ENCODE measurements at places on chromosomes 1 and 21.

- no peak for DNase-seq
Measured at GRCh38 chr21:21162786-21163185, 164.6 kb downstream of the NCAM2 start.

DNA sequence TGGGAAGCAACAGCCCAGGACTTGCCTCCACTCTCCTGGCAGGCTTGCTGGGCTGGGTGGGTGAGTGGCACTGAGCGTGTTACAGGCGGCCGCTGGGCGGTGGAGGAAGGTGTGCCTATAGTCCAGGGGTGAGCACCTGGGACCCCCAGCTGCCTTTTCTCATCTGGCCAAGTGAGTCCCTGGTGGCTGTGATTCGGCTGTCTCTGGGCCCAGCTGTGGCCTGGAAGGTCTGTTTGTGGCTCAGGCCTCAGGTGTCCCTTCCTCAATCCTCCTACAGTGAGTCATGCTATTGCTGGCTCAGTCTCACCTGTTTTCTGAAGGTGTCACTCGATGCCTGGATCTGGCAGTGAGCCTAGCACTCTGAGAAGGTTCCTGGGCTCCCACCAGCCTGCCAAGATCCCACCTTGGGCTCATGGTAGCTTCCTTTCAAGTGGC is 564.2 kb downstream of the PTPRU start:
- peak; percentile 16 for DNase-seq

- no peak for DNase-seq
Measured at GRCh38 chr1:100397681-100398080, 45.4 kb downstream of the CDC14A start.

DNA sequence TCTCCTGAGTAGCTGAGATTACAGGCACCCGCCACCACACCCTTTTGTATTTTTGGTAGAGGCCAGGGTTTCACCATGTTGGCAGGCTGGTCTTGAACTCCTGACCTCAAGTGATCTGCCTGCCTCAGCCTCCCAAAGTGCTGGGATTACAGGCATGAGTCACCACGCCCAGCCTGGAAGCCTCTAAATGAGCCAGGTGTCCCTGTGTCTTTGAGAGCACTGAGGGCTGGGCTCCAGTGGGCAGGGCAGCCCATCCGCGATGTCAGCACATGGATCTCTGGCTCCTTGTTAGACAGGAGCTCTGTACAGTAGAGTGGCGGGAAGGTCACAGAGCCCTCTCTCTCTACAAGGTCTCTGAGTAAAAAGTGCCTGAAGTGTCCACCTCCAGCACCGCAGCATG is 124.3 kb downstream of the PGBD5 start:
- no peak for DNase-seq

DNA sequence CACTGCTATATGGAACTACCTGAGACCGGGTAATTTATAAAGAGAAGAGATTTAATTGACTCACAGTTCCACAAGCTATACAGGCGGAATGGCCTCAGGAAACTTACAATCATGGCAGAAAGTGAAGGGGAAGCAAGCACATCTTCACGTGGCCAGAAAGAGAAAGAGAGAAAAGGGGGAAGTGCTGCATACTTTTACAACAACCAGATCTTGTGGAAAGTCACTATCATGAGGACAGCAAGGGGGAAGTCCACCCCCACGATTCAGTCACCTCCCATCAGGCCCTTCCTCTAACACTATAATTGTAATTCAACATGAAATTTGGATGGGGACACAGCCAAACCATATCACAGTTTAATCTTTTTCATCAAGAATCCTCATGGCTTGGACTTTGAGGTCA is 339.2 kb upstream of the AJAP1 start:
- no peak for DNase-seq

DNA sequence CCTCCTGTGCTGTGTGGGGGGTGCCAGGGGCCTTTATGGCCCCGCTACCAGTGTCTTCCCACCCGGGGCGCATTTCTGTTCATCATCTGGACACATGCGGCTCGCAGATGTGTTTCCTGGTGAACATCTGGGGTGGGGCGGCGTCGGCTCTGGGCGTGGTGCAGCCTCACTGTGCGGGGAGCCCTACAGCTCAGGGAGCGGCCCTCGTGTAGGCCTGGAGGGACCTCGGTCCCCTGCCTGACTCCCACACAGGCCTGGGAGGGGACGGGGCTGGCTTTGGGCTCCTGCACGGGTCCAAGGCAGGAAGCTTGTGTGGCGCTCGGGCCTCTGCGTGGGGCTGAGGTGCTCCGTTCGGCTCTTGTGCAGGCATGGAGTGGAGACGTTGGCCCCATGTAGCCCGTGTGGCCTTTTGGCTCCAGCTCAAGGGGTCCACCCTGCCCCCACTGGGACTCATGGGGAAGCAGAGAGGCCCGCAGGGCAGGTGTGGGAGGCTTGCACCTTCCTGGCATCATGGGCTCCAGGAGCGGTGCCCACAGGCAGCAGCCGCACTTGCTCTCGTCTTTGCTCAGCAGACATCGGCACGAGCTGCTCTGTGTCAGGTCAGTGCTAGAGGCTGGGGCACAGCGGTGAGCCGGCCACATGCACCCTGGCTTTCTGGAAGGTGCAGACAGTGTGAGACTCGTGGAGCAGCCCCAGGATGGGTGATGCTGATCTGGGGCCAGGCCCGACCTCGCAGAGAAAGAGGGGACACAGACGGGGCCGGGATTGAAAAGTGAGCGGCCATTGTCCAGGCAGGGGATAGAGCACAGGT is 90.1 kb upstream of the ACTRT2 start:
- no peak for DNase-seq

DNA sequence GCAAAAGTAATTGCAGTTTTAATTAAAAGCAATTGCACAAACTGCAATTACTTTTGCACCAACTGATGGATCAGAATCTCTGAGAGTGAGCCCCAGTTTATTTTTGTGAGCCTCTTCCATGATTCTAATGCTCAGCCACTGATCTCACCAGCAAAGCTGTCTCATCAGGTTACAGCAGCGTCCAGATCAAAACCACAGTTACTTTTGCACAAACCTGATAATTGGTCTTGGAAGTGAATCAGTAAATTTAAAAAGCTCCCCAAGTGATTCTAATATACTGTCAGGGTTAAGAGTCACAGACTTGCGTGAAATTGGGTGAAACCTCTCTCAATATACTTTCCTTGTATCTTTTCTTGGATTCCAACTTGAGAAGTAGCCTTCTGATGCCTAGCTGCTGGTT is 13.5 kb upstream of the CR2 start:
- no peak for DNase-seq

DNA sequence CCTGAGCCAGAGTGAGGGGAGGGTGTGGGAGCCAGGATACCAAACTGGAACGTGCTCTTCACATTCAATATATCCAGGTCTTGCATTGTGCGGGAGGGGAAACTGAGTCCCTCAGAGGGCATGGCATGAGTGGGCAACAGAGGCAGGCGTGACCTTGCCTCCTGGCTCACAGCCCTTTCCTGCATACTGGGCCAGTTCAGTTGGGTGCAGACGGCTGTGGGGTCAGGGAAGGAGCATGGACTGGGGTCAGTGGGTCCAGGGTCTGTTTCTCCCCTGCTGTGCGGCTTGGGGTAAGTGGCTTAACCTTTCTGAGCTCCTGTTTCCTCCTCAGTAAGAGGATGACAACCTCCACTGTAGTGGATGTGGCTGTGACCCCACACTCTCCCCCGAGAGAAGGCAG is 16.6 kb downstream of the SERINC2 start:
- DNase-seq, result no peak

- DNase-seq, result no peak
Measured at GRCh38 chr1:246008363-246008831, 498.7 kb downstream of the SMYD3 start.

- no peak for DNase-seq
Measured at GRCh38 chr21:36747815-36748383, 49.0 kb downstream of the SIM2 start.

- no peak for DNase-seq
Measured at GRCh38 chr1:185598332-185598731, 135.9 kb upstream of the HMCN1 start.

- no peak for DNase-seq
Measured at GRCh38 chr1:179327679-179328078, 34.1 kb downstream of the SOAT1 start.

DNA sequence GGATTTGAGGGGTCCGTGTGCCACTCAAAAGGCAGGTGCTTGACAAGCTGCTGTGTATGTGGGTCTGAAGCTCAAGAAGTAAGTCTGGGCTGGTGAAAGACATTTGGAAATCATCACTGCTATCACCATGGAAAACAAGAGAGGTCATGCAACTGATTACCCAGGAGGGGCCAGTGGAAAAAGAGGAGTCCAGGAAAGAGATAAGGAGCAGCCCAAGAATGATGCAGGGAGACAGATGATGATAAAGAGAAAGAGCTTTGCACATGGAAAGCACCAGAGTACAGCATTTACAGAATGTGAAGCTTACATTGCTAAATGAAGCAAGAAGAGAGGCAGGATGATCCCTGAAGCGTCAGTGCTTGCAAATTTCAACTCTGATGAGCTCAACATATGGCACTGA is 203.2 kb downstream of the SETD4 start:
- DNase-seq, result no peak

- DNase-seq, result no peak
Measured at GRCh38 chr21:19120591-19120990, 717.0 kb upstream of the TMPRSS15 start.

- no peak for DNase-seq
Measured at GRCh38 chr1:183630748-183631147, 4.8 kb downstream of the ARPC5 start.

GRCh38 chr1:111603979-111604378 is 15.6 kb upstream of the RAP1A start:
- DNase-seq, result no peak

- no peak for DNase-seq
Measured at GRCh38 chr1:9787702-9788101, 36.1 kb downstream of the CLSTN1 start.

- no peak for DNase-seq
Measured at GRCh38 chr1:227828786-227829185, 13.3 kb downstream of the PRSS38 start.

DNA sequence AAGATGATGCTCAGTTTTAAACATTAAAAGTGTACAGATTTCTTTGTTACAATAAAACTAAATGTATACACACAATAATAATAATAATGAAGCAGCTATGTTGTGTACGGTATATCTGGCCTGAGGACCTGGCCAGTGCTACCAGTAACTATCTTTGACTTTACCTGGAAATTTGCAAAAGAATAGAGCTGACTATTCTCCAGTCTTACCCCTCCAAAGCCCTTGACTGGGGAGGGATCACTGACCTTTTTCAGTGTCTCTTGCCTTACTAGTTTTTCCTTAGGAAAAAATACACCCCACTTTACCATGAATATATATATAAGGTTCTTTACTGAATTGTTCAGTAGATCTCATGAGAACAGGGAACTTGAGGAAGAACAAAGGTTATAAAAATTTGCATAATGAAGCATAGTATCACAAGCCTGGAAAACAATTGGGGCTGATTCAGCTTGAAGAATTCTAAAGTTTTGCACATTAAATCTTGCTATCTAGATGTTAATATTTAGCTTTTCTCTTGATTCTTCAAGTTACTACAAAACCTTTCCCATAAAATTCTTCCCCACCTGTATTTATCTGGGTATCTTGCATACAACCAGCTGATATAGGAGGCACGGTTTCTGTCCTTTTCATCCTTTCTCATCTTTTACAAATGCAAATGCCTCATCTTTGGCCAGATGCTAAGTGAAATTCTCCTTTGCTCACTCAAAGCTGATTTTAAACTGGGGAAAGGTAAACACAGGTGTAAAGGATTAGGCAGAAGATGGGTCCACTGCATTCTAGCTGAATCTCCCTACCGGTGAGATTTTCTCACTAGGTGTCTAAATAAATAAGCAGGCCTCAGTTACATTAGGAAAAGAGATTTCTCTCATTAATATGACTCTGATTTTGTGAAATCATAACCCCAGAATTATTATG is 25.0 kb upstream of the SLAMF1 start:
- DNase-seq, result no peak

DNA sequence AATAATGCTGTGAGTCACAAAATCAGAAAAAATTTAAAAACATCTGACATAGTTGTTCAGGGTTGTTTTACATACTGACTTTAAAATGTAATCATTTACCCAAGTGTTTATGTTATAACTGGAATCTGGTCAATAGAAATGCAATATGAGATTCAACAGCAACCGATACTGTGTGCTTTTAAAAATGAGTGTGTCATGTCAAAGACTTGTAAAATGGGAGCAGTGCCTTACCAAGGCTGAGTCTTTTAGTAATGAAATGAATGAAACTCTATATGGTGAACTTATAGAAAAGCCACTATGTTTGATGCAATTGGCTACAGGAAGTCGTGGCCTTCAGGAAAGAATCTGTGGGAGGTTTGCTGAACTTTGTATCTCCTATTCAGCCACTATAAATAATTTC is 570.2 kb downstream of the DPYD start:
- no peak for DNase-seq

GRCh38 chr1:51305371-51305823 is 25.0 kb downstream of the TTC39A start:
- DNase-seq, result no peak

DNA sequence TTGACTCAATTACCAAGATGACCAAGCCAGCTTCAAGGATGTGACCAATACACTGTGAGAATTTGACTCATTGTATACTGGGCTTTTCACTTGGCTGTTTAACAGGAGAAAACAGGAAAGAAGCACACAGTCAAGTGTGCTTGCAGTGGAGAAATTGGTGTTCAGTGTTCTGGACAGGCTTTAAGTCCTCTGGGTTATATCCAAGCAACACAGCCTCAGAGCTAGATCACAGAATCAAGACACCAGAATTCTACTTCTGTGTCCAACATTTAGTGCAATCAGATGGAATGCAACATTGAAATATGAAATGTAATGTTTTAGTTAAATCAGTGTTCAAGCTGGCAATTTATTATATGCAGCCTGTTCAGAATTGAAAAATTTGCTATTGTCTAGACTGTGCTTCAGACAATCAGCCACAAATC is 694.4 kb downstream of the LTN1 start:
- DNase-seq, result no peak

DNA sequence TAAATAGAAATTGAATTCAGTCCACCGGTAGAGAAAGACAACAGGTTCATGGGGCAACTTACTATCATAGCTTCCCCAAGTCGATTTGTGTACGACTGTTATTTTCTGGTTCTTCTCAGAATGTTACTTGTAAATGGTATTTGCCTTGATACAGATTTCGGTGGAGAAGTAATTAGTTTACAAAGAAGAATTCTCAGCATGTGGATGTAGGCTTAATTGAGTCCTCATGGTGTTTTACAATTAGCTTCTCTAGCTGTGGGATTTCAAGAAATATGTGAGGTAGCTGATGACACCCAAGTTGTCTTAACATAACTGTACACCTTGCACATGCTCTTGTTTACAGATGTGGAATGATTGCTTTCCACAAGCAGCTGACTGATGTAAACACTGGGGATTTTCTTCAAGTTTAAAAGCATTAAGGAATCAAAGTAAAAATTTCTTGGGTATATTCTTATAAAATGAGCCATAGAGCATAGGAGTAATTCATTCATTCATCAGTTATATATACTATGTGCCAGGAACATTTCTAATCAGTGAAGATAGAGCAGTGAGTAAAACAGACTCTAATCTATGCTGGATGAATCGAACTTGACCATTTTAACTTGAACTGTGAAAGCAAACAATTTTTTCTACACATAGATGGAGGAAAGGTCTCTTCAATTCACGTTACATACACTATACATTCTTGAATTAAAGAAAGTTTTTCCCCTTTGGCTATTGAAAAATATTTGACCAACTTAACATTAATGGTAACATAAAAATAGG is 1.4 kb downstream of the MACO1 start:
- DNase-seq, result no peak

GRCh38 chr1:209855006-209855405 is 27.2 kb downstream of the UTP25 start:
- DNase-seq, result no peak

Measured in HCT116 (cell line).